ENCODE measurements at places on chromosomes 3 and 15.
A peak's percentile ranks its signal among the peaks of the same experiment; 100 is the strongest.

DNA sequence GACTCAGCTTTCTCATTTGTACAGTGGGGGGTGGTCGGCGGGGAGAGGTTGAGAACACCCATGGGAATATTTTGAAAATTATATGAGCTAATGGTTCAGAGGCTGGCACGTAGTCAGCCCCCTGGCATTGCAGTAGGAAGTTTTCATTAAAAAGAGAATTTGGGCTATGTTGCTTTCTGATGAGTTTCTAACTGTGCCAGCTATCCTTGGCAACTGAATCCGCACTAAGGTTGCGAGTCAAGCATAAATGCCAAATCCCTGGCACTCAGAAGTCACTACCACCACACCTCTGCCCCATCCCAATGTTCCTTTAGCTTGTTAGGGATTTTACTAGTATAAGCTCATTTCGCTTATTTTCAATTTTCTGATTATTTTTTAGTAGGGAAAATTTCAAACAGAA, 91.6 kb downstream of the DNASE1L3 start:
- no peak for DNase-seq

DNA sequence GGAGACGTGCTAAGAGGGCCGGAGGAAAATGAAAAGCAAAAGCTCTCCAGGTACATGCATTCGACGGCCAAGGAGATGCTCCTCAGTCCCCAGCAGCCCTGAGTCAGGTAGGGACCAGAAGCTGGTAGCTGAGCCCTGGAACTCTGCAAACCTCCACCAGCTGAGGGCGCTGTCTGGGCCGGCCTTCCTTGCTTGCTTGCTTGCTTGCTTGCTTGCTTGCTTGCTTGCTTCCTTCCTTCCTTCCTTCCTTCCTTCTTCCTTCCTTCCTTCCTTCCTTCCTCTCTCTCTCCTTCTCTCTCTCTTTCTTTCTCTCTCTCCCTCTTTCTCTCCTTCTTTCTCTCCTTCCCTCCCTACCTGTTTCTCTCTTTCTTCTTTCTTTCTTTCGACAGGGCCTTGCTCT, 94.6 kb upstream of the RASGRF1 start:
- DNase-seq, result no peak

DNA sequence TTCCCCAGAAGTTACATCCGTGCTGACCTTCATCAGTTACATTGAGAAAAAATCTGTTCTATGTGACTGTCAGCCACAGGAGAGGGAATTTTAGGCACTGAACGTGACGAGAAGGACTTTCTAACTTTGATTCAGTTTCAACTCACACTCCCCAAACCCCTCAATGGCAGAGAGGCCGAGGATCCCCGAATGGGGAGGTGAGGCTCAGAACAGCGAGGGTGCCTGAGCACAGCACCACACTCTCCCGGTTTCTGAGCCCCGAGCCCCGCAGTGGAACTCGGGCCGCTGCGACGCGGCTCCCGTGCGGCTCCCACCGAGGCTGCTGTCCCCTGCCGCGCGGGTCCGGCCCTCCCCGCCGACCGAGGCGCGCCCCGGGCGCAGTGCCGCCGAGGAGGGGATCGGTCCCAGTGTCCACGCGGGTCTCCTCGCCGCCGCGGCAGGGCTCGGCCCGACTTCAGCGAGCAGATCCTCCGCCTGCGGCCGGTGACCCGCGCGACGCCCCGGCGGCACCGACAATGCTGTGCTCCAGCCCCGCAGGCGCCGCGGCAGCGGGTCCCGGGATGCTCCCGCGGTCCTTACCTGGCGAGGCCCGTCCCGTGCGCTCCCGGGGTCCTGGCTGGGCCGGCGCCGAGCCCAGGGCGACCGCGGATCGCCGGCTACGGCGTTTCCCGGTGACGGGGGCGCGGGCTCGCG, 439 bp downstream of the CTXND1 start:
- no peak for DNase-seq

GRCh38 chr15:52078876-52079700, 33.5 kb downstream of the BCL2L10 start:
- DNase-seq, result peak; percentile 79

GRCh38 chr3:120182613-120183511, 88.6 kb upstream of the GSK3B start:
- no peak for DNase-seq

GRCh38 chr3:15528854-15529537, 7.5 kb upstream of the COLQ start:
- DNase-seq, result no peak

GRCh38 chr3:71103430-71103921, 480.1 kb downstream of the FOXP1 start:
- DNase-seq, result no peak

- DNase-seq, result no peak
Measured at GRCh38 chr3:122929188-122930062, 98.1 kb downstream of the SEMA5B start.

GRCh38 chr15:31365655-31366127, 39.1 kb downstream of the KLF13 start:
- peak; percentile 56 for DNase-seq

GRCh38 chr3:47000922-47001730, 21.7 kb downstream of the NBEAL2 start:
- DNase-seq, result no peak

DNA sequence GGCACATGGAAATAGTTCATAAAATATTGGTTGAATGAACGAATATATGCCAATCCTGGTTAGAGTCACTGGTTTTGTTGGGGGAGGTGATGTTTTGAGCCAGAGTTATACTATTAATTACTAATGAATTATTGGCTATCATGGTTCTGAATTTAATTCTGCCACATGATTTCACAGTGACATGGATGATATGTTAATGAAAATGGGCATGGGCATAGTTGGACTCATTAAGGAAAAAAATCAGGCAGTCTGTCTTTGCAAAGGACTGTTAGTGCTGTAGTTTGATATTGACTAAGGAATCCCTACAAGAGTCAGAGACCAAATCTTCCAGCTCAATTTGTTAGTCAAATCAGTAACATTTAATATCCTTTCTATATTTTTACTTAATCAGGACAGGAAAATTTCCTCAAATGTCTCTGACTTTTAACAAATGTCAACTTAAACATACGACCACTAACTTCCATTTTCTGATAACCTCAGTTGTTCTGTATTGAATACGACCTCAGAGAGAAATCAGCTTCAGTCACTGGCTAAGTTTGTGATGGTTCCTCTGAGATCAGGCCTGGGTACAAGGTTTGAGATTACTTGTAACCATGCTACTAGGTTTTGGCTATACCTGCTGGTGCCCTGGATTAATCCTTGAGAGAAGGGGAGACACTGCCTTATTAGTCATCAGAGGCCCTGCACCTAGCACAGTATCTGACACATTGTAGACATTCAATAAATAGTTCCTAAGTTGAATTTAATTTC, 13.3 kb downstream of the NFKBIZ start:
- DNase-seq, result no peak

- DNase-seq, result no peak
Measured at GRCh38 chr3:94413336-94414108, 350.7 kb downstream of the NSUN3 start.

DNA sequence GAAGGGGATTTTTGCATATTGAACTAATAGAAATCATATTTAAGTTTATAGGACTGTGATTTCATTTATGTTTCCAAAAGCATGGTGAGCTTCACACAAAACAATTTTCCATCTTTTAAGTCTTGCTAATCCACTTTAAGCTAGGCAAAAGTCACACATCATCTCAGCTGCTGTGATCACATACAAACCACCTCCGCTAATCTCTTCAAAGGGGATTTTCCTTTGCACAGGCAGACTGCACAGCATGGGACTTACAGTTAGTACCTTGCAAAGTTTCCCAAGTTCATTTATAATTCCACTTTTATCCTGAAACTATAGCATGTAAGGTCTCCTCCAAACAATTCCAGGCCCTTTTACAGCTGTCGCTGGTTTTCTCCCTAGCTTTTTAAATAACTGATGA, 225.1 kb upstream of the CNTN3 start:
- no peak for DNase-seq

- DNase-seq, result no peak
Measured at GRCh38 chr15:45995800-45996199, 361.0 kb downstream of the SQOR start.

DNA sequence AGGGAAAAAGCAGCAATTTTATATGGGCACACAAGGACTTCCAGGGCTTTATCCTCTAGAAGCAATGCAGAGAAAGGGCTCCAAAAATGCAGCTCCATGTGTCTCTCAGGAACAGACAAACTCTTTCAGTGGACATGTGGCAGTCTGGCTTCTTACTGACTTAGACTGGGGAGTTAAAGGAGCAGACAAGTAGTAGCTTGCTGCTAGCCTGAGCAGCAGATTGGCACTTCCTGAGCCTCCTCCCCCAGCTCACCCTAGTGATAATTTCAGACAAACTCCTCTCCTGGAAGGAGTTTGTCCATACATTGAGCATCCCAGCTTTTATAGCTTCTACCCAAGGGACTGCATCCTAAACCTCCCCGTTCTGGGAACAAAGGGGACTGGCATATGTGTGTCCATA, 101.7 kb upstream of the MANF start:
- no peak for DNase-seq

- no peak for DNase-seq
Measured at GRCh38 chr3:3817865-3818264, 18.6 kb downstream of the LRRN1 start.

DNA sequence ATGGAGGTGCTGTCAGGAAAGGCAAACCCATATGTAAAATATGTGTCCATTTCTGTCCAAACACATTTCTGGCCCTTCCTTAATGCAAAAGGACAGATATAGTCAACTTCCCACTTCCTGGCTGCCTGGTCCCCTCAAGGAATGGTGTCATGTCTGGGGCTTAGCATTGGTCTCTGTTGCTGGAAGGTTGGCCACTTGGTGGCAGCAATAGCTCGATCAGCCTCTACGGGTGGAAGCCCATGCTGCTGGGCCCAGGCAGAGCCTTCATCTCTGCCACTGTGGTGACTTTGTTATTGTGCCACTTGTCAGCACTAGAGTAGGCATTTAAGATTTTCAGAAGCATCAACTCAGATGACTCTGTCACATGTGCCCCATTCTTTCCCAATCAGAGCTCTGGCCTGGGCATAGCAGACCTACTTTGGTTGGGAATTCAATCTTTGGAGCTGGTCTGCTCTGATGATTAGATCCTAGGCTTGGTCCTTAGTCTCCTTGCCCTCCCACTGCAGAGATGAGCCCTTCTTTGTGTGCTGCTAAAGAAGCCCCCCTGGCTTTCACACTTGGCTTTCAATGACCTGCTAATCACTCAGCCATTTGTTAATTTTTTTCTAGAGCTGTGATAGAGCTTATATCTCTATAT, 51.0 kb upstream of the SPSB4 start:
- DNase-seq, result no peak

DNA sequence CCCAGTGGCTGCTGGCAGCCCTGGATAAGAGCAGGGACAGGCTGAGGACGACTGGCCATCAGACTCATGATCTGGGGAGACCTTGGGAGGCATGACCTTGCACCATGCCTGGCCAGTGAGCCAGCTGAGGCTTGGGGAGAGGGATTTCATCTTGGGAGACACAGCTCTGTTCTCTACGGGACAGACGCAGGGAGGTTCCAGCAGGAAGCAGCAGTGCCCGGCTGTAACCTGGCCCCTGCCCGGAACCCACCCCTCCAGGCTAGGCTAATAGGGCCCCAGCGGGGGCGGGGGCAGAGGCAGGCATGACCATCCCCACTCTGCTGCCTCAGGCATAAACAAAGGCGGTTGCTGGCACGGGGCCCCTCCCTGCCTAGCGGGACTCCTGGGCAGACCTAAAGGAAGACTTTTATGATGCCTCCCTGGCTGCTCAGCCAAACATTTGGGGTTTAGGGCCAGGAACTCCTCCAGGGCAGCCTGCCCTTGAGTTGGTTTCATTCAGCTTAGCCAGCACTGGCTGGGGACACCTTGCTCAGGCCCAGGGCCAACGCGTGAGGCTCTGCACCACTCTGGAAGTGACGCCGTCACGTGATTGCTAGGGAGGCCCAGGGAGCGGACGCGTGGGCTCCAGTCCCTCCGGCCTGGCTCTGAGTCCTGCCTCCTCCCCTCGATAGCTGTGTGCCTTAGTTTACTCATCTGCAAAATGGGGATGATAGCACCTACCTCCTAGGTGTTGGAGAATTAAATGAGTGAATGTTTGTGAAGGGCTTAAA, 27.6 kb downstream of the HDAC11 start:
- DNase-seq, result no peak

DNA sequence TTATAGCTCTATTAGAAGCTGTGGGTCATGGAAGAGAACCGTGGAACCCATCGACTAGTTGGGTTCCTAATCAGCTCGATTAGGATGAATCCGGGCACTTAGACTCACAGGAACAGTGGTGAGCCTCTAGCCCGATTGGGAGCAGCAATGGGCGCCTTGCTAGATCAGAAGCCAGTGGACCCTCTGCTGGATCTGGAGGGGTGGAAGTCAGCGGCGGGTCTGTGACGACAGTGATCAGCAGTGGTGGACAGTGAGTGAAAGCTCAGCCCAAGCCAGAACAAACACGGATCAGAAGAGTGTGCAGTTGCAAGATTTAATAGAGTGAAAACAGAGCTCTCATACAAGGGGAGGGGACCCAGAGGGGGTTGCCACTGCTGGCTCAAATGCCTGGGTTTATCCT, 1170.2 kb downstream of the OTOL1 start:
- DNase-seq, result no peak

DNA sequence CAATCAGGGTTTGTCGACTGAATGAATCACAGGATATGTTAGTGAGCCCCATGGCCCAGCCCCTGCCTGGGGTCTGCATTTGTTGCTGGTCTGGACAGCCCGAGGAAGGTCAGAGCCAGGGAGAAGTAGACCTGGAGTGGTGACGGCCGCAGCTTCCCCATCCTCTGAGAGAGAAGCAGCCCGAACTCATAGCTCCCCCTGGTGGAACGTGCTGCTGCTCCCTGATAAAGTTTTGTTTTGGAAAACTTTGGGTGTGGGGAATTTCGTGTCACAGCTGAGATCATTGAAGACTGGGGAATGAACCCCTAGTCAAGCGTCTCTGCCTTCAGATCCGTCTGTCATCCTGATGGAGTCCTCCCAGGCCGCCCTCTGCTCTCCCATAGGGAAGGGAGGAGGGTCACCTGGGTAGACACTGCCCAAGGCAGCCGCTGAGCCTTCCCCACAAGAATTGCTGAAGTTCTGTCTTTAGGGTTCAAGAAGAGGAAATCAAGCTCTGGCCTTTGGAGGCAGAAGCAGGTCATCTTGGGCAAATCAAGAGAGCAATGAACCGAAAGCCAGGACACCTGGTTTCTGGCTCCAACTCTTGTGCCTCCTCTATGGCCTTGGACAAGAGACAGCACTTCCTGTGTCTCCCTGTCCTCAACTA, 60.5 kb downstream of the GLDN start:
- DNase-seq, result no peak

DNA sequence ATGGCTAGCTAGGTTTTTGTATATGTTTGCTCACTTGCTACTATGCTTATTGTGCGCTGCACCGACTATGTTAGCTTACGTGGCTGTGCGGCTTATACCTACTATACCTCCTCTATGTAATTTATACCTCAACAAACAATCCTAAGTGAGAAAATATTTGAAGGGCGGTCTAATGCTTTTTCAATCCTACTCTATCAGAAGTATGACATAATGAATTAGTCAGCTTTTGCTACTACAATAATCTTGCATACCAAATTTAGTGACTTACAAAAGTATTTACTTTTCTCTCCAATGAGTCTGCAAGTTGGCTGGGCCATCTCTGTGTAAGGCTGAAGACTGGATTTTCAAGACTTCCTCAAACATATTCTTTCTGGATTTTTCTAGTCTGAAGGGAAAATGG, 391.2 kb upstream of the NECTIN3 start:
- no peak for DNase-seq

GRCh38 chr3:154972951-154973350, 107.2 kb upstream of the MME start:
- no peak for DNase-seq
